Right cardiac atrium (tissue), 5 donors: ENCODE measurements at places on chromosomes 6 and 20.

DNA sequence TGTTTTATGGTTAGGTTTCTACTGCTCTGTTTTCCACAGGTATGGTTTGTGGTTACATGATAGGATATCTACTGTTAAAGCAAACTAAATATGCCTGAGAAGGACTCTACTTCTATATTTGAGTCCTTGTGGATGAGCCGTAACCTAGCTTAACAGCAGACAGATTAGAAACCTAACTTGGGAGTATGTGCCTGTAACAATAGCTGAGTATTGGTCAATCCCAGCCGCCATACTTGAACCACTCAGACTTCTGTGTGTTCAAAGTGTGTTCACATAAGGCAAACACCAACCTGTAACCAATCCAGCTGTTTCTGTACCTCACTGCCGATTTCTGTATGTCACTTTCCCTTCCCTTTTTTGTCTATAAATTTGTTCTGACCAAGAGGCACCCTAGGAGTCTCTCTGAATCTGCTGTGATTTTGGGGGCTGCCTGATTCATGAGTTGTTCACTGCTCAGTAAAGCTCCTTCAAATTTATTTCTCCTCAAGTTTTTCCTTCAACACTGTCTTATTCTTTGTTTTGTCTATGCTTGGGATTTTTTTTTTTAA lies 37.1 kb downstream of the PHF3 start:
- no peak for DNase-seq

DNA sequence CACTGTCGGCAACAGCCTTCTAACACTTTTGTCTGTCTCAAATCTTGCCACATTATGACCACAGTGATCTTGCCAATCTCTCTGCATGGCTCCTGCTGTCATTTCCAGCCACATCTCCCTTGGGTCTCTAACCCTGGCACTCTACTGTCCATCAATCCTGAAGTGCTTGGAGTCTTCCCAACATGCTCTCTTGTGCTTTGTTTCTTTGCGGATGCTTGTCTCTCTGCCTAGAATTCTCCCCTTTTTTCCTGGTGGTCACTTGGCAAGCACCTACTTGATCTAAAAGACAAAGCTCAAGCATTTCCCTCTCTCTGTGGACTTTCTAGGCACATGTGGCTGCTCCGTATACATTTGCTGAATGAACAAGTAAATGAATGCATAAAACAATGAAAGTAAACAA lies 290.7 kb upstream of the MAP3K7 start:
- no peak for DNase-seq

- no peak for DNase-seq
Measured at GRCh38 chr20:41063442-41063841, 34.8 kb downstream of the TOP1 start.

DNA sequence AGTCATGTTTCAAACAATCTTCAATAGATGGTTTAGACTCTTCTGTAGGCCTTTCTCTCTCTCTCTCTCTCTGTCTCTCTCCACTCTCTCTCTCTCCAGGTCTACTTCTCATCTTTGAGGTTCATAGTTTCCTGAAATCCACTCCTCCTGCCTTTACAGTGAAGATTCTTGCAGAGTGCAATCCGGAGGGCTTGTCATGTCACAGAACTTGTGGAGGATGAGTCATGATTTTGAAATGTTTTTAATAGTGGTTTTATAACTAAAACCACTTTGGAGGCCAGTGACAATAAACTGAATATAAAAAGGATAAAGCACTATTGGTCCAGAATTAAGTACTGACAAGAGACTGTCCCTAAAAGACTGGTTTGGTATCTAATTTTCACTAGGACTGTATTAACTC lies 156.3 kb downstream of the KIF6 start:
- no peak for DNase-seq

DNA sequence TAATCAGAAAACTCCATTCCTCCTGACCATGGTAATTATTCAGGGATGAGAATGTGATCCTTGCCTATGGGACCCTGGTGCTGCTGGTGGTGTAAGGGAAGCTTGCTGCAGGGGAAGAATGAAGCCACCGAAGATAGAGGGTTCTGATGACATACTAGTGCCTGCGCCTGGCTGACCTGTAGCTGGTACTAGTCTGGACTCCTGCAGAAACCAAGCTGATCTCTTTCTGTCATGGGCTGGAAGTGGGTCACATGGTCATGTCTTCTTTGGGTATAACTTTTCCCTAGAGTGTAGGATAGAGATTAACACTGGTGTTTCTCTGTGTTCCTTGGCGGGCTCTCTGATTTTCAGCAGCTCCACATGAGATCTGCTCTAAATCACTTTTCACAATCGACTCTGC lies 8.6 kb upstream of the SLC4A11 start:
- DNase-seq = no peak

DNA sequence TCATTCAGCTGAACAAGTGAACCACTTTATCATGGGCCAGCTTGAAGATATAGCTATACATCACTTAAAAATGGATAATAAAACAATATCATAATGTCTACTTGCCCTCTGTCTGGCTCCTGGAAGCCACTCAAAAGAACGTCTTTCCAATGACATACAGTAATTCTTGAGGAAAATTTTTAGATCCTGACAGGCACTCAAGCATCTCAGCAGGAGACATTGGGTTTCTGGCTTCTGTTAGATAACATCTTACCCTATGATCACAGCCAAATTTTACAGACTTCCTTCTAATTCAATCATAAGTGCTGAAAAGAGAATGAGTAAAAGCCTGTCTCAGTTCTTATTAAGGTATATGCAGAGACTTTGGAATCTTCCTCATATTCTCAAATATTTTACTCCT lies 330 bp downstream of the CGA start:
- DNase-seq = no peak

DNA sequence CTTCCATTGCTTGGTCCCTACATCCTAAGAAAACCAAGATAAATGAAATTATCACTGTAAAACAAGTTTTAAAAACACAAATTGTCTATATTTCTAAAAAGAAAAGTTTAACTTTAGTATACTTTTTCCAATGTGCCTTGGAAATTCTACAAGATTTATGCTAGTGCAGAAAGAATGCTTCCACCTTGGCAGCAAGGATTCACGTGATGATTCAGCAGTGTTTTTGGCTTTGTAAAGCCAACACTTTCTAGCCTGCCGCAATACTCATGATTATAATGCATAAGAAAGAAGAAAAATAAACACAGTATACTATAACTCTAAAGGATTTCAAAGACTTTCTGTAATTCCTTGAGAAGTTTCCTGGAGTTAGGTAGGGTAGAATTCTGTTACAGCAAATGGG lies 442.7 kb downstream of the TENT5A start:
- DNase-seq = no peak

- peak; percentile 80 for DNase-seq
Measured at GRCh38 chr6:30885999-30886896, 1.9 kb downstream of the DDR1 start.

DNA sequence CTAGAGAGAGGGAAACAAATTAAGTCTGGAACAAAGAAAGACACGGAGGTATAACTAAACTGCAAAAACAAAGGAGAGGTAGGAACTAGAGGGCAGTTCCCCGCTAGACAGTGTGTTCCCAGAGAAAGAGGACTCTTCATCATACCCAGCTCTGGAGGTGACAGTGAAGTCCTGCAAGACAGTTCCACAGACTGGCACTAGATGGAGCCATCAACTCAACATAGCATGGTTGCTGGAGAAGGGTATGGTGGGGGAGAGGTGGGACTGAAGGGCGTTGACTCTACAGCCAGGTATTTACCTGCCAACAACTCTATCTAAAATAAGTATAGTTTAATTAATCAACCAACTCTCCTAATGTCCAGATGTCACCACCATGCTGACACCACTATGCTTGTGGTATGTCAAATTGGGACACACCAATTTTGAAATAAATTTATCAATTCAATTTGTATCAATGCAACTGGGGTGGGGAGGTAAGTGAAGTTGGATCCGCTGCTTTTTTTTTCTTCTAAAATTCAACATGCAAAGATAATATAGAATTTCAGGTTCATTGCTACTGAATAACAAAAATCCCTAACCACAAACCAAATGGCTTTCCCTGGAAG lies 9.7 kb downstream of the BACH2 start:
- DNase-seq = no peak
